ENCODE measurements at places on chromosomes 11 and 22.

GRCh38 chr11:13152736-13153541 is 124.7 kb upstream of the BMAL1 start:
- no peak for DNase-seq

DNA sequence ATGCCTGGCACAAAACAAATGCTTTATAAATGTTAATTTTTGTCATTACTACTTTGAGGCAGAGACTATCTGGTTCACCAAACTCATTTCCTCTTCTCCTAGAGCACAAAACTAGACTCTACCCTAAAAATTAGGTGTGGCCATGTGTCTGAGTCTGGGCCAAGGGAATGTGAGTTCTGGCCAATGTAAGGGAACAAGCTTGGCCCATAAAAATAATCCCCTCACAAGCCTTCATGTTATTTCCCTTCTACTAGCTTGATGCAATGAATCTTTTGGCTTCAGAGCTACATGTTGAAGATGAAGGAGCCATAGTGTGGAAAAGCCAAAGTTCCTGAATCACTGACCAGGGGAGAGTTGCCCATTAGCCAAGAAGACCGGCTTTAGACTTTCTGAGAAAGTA is 406.5 kb upstream of the CCDC90B start:
- DNase-seq, result no peak

GRCh38 chr11:95939091-95939490 is 15.2 kb upstream of the MTMR2 start:
- DNase-seq, result no peak

- DNase-seq, result no peak
These were observed 103.4 kb downstream of the NAV2 start for GRCh38 chr11:19816040-19816439.

GRCh38 chr11:104443387-104443786 is 279.4 kb upstream of the PDGFD start:
- no peak for DNase-seq

- DNase-seq, result no peak
These were observed 32.4 kb upstream of the EED start for GRCh38 chr11:86212019-86212611.

- DNase-seq, result no peak
These were observed 506.1 kb downstream of the BRD1 start for GRCh38 chr22:49321477-49322055.

- no peak for DNase-seq
These were observed 2.9 kb upstream of the ASCL2 start for GRCh38 chr11:2273311-2273710.

GRCh38 chr11:113468726-113469345 is 6.4 kb downstream of the DRD2 start:
- no peak for DNase-seq

DNA sequence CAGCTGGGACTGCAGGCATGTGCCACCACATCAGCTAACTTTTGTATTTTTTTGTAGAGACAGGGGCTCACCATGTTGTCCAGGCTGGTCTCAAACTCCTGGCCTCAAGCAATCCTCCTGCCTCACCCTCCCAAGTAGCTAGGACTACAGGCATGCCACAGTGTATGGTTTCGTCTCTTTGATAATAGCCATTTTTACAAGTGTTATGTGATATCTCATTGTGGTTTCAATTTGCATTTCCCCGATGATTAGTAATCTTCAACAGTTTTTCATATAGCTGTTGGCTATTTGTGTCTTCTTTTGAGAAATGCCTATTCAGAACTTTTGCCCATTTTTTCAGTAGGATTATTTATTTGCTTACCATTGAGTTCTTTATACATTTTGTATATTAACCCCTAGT is 9.0 kb upstream of the MTMR3 start:
- no peak for DNase-seq

DNA sequence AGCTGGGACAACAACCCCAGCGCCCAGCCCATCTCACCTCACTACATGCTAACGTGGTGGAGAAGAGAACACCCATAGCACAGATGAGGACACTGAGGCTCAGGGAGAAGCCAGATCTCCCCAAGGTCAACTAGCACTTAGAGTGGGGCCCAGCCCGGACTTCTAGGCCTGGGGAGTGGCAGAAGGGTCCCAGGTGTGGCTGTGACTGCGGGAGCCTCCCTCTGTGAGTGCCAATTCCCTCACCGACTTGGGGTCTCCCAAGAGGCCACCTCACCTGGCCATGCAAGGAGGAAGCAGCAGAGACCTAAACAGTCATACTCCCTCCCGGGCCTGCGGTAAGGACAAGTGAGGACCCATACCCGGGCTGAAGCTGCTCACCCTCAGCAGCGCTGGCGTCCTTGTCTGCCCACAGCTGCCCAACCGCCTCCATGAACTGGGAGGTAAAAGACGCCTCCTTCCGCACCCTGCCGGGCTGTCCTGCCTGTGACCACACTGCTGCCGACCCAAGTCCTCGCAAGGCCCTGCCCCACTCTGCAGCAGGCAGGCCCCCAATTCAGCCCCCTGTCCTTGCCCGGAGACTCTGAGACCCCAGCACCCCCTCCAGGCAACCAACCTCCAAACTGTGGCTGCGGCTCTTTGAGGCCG is 93.2 kb upstream of the RTL6 start:
- no peak for DNase-seq

DNA sequence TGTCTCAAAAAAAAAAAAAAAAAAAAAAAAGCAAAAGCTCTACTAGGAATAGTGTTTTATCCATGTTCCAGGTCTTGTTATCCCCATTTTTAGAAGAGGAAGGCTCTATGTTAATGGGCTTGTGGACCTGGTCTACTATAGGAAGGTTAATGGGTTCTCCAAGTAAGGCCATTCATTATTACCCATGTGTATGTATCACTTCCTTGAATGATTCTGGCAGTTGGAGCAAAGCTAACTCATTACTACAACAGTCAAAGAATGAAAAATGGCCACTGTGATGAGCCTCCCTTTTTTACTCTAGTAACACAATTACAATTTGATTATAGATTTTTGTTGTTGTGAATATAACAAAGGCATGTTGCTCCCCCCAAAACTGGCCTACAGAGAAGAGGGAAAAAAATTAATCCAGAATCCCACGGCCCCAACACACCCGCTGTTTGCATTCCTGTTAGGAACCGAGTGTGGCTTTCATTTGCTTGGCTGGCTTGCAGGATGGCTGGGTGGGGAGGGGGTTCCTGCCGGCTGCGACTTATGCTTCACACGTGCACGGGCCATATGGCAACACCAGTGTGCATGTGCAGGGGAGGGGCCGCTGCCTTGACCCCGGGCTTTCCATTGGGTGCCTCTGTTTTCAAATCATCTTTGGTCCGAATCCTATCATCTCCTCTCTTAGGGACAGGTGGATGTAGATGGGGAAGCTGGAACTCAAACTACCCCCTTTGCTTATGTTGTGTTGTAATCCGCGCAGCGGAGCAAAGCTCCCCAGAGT is 148.8 kb downstream of the HIPK3 start:
- DNase-seq, result no peak

DNA sequence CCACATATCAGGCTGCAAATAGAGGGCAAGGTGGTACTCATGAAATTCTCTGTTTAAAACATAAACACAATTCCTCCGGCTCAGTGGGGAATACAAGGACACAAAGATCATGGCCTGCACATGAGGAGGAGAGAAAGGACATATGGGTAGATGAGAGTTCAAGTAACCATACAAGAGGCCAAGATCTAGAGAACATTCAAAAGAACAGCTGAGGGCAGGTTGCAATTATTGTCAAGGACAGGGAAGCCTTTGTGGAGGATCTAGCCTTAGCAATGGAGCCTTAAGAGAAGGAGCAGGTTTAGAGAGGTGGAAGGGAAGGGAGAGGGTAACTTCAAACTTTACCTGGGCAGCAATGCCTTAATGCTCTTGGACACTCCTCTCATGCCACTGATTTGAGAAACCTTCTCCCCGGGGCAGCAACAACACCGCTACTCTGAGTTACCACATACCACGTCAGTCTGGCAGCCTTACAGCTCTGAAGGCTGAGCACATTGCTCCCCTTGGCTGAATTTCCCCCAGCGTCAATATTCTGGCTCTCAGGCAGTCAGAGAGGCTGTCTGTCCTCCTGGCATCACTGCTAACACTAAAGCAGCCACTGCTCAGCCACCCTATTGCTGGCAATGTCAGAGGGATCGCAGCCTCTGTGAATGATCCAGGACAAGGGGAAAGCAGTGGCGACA is 55.5 kb downstream of the CLPB start:
- no peak for DNase-seq

All from cortex of kidney (tissue), 1 donor.